ENCODE measurements at places on chromosomes 4 and X. TPM values are rescaled to one million over a fixed set of nuclear protein-coding genes. Genes with fewer than 3 reads are reported as not detected.
A peak's percentile ranks its signal among the peaks of the same experiment; 100 is the strongest.

- H3K4me1 ChIP-seq = no peaks in the 10 kb centered on the region
- no peaks in the 10 kb centered on the region for H3K36me3 ChIP-seq
- no peak overlapping the region for H3K27ac ChIP-seq
Measured at GRCh38 chrX:8844157-8844556, 43.0 kb upstream of the FAM9A start.

- no peaks in the 10 kb centered on the region for H3K36me3 ChIP-seq
- H3K27ac ChIP-seq = no peak overlapping the region
- no peaks in the 10 kb centered on the region for H3K27me3 ChIP-seq
- DNase-seq = no peak
- no peak overlapping the region for H3K4me3 ChIP-seq
Measured at GRCh38 chr4:181331214-181331613, 912.0 kb upstream of the TENM3 start.

DNA sequence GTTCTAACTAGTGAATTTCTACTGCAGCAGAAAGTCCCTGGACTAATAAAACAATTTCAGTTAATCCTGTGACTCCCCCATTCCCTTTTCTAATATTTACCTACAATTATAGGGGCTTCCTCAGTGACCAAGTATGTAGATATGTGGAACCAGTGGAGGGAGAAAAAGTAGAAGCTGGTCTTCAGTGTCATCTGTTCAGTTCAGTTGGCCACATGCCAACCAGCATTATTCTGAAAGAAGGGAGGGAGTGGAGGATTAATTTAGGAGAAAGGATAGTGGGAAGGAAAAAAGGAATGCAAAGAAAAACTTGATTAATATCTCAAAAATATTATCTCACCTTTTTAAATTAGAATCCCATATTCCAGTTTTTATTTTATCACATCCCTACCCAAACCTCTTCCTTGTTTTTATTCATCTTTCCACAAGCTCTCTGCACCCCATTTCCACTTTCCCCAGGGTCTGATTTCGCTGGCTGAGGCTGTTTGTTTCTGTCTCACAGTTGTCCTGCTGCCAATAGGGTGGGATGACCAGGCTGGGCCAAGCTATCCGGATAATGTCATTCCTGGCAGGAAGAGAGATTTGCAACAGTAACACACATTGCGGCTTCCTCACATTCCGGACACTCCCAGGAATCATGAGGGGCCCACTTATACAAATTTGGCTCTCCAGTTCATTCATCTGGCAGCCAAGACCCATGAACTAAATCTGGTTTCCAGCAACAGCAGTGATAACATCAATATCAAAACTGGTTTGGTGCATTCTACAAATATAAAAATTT, 24.6 kb upstream of the ANTXR2 start:
- H3K27me3 ChIP-seq = no peaks in the 10 kb centered on the region
- H3K27ac ChIP-seq = no peak overlapping the region
- DNase-seq = no peak
- H3K36me3 ChIP-seq = no peaks in the 10 kb centered on the region
- no peak overlapping the region for H3K4me3 ChIP-seq

- H3K4me3 ChIP-seq = peak overlapping the region; percentile 69
- peak overlapping the region; percentile 98 for H3K27ac ChIP-seq
- no peak for DNase-seq
- peaks cover 3% of the 10 kb centered on the region for H3K4me1 ChIP-seq
- H3K27me3 ChIP-seq = no peaks in the 10 kb centered on the region
Measured at GRCh38 chr4:82430964-82431745, 765 bp downstream of the ENOPH1 start.

The LRIT3 gene
- not detected for total RNA-seq

- H3K4me3 ChIP-seq = no peak overlapping the region
- H3K27ac ChIP-seq = no peak overlapping the region
- H3K36me3 ChIP-seq = no peaks in the 10 kb centered on the region
Measured at GRCh38 chr4:140042634-140043033, 111.3 kb downstream of the MAML3 start.

- no peak overlapping the region for H3K27ac ChIP-seq
- H3K4me1 ChIP-seq = peaks cover under 1% of the 10 kb centered on the region
- DNase-seq = no peak
- no peaks in the 10 kb centered on the region for H3K27me3 ChIP-seq
- H3K36me3 ChIP-seq = no peaks in the 10 kb centered on the region
Measured at GRCh38 chrX:79133904-79134303, 10.6 kb upstream of the GPR174 start.

- H3K4me3 ChIP-seq = no peak overlapping the region
- H3K27me3 ChIP-seq = no peaks in the 10 kb centered on the region
- DNase-seq = no peak
- no peak overlapping the region for H3K27ac ChIP-seq
- no peaks in the 10 kb centered on the region for H3K36me3 ChIP-seq
Measured at GRCh38 chr4:43587758-43588157, 695.2 kb downstream of the GRXCR1 start.

- no peaks in the 10 kb centered on the region for H3K27me3 ChIP-seq
- no peaks in the 10 kb centered on the region for H3K36me3 ChIP-seq
- no peak overlapping the region for H3K27ac ChIP-seq
- peaks cover 12% of the 10 kb centered on the region for H3K4me1 ChIP-seq
- no peak overlapping the region for H3K4me3 ChIP-seq
Measured at GRCh38 chr4:78622253-78622979, 70.8 kb downstream of the ANXA3 start.

GRCh38 chr4:152398060-152398459, 137.8 kb downstream of the FBXW7 start:
- H3K4me3 ChIP-seq = no peak overlapping the region
- DNase-seq = no peak
- H3K36me3 ChIP-seq = no peaks in the 10 kb centered on the region
- H3K4me1 ChIP-seq = peaks cover 3% of the 10 kb centered on the region

Measured in GM12878 (cell line).